ENCODE measurements at places on chromosomes 7 and 10.

DNA sequence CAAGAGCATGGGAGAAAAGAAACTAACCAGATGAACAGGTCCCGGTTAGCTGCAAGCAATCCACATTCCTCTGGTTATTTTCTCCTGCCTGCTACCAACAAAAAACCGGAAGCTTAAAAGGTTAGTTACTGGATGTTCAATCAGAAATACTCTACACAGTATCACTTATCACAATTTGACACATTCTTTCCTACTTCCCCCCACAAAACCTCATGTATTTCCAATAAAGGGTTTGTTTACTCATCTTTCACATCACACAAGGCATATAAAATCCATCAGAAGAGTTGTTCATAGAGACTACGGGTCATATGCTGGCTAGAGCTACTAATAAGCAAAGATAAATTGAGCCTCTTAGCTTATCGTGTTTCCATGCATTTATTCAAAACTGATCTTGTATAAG is 4.8 kb downstream of the SLC25A28 start:
- no peak for DNase-seq

GRCh38 chr10:57979956-57980355 is 287.7 kb downstream of the IPMK start:
- no peak for DNase-seq

GRCh38 chr7:7703427-7703826 is 15.0 kb downstream of the RPA3 start:
- DNase-seq: no peak

DNA sequence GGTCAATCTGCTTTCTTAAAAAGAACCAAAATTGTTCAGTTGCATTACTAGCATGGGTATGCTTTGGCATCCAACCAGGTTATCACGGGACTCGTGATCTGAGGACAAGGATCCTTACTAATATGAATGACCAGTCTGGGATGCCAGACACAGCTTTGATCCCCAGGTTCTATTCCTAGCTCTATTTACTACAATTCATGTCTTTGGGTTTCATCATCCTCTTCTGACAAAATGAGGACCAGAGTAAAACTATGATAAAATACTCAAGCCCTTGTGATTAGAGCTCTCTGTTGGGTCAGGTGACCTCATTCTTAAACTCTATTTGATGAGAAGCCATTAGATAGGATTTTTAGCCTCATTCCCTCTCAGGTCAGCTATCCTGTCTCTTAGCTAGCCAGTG is 119.8 kb downstream of the SLC25A13 start:
- DNase-seq: no peak

GRCh38 chr10:75136346-75136745 is 24.9 kb downstream of the SAMD8 start:
- DNase-seq: no peak

- no peak for DNase-seq
These were observed 115.8 kb upstream of the SEC61G start for GRCh38 chr7:54874804-54875203.

GRCh38 chr10:21811245-21811585 is 192.3 kb downstream of the DNAJC1 start:
- DNase-seq: no peak

GRCh38 chr7:25613912-25614311 is 385.6 kb upstream of the NPVF start:
- DNase-seq: no peak

DNA sequence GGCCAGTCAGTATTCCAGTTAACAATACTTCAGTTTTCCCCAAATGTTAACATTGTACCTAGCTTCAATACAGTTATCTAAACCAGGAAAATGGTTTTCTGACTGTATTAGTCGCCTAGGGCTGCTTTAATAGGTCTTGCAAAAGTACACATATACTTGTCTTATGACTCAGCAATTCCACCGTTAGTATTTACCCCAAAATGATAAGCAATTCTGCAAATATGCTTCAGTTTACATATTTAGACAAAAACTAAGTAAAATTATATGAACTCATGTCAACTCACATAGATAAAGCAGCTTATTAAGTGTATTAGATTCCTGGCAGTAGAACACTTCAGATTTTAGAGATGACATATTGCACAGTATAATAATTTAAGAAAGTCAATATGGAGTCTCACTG is 363.3 kb downstream of the ARL4A start:
- no peak for DNase-seq

DNA sequence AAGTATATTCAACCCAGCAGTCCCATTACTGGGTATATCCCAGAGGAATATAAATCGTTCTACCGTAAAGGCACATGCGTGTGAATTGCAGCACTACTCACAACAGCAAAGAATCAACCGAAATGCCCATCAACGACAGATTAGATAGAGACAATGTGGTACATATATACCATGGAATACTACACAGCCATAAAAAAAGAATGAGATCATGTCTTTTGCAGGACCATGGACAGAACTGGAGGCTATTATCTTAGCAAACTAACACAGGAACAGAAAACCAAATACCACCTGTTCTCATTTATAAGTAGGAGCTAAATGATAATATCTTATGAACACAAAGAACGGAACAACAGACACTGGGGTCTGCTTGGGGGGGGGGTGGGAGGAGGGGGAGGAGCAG is 44.3 kb upstream of the KLHL7 start:
- DNase-seq: no peak
